M059J (cell line): ENCODE measurements at places on chromosomes 4 and X. TPM values are rescaled to one million over a fixed set of nuclear protein-coding genes. Genes with fewer than 3 reads are reported as not detected.
A peak's percentile ranks its signal among the peaks of the same experiment; 100 is the strongest.

Gene ATOH1
- total RNA-seq, result not detected in 2 replicates

Gene MAGEB10
- 0.10 TPM in 1 of 2 replicates, not detected in the other for total RNA-seq

Gene TIMP1
- 313 and 355 TPM in 2 replicates for total RNA-seq

Gene PDZD4
- 1.9 and 2.7 TPM in 2 replicates for total RNA-seq

Gene LRCH2
- 8.7 and 15.8 TPM in 2 replicates for total RNA-seq

Gene RBM41
- total RNA-seq, result 10.4 and 11.3 TPM in 2 replicates

Gene POLN
- total RNA-seq, result 0.44 TPM in 1 of 2 replicates, not detected in the other

Gene CXCL8
- total RNA-seq, result 33.1 and 33.9 TPM in 2 replicates

Gene TRIML2
- 0.27 and 1.0 TPM in 2 replicates for total RNA-seq

Gene GPRASP3
- 3.8 and 8.6 TPM in 2 replicates for total RNA-seq

Gene ARMCX1
- total RNA-seq, result 34.4 and 38.9 TPM in 2 replicates

DNA sequence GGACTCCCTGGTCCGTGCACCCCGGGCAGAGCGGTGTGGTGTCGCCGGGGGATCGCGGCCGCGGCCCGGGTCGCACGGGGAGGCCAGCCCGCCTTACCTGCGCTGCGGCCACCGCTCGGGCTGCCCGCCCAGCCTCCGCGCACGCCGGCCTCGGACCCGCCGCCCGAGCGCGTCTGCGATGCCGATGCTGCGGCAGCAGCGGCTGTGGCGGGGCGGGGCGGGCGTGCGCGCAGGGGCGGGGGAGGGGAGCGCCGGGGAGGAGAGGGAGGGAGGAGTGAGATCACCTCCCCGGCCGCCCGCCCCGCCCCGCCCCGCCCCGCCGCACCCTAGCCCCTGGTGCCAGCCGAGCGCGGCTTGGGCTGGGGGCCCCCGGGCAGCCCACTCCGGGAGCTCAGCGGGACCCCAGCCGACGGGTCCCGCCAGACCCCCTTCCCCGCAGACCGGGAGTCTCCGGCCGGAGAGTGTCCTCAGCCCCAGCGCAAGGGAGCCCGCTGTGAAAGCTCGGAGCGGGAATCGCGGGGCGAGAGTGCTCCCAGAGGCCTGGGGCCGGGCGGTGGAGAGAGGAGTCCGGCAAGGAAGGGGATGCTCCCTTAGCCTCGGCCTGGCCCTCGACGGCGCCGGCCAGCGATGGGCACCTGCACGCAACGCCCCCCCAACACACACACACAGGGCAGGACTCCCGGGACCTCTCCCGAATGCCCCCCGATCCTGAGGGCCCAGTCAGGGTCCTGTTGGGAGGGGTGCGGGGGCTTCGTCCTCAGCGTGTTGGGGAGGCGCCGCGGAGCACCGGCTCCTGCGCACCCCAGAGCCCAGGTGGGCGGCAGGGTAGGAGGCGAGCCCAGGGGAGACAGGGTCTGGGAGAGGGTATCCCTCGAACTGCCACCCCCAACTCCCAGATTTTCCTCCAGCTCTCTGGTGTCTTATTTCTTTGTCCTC, at the start of gene L1CAM:
L1CAM (minus strand) TSS at position 206 of the 936 bp plus-strand sequence. CDS start 10,337 bp downstream, outside the sequence.
- DNase-seq, result peak; percentile 69

DNA sequence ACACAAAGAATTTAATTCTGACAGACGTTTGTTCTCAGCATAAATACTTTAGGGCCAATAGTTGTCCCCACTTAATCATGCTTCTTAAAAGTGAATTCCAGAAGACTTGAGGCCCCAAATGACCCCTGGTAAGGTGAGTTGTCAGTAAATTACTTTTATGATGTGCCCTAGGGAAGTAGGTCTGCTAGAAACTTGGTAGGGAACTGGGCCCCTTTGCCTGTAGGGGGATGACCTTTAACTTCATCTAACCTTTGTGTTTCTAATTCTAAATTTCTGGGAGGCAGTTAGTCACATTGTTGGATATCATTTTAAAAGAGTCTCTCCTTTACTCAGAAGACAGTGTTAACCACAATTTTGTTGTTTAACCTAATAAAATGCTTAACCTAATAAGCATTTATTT, 28.8 kb downstream of the HHIP start:
- no peak for DNase-seq

- peak; percentile 48 for DNase-seq
Measured at GRCh38 chr4:174157106-174157607, 126.3 kb downstream of the FBXO8 start.

- no peak for DNase-seq
Measured at GRCh38 chr4:85642356-85643100, 167.6 kb downstream of the ARHGAP24 start.

DNA sequence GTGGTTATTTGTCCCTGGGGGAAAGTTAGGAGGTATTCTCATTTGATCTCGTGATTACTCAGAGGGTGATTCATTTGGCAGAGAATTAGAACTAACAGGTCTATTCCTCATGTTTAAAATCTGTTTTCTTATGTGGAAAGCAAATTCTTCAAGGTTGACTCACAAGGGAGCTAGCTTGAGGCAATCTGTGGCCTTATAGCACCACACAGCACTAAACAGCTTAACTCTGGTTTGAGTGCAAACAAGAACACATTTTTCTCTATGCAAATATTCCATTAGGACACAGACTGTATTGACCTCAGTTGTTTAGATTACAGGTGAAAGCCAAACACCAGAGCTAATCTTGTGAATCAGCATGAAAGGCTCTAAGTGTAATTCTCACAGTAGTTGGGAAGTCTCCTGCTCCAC, 694.4 kb upstream of the POU3F4 start:
- DNase-seq, result peak; percentile 95

DNA sequence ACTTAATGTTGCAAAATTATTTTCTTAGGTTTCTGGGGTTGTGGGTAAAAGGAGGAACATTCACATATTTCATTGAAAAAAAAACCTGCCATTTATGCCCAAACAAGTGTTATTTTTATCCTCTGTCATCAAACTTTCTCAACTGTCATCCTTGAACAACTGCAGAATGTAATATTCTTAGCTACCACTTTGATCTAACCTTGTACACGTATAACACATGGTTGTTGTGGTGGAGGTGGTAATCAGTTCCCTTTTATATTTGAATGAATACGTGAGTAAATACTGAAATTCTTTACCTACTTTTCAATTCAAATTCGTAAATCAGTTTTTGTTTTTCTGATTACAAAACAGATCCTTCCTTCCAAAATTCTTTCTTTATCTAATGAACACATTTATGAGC, 3.8 kb upstream of the AMMECR1 start:
- no peak for DNase-seq

- no peak for DNase-seq
Measured at GRCh38 chrX:69170319-69170718, 5.1 kb upstream of the PJA1 start.

DNA sequence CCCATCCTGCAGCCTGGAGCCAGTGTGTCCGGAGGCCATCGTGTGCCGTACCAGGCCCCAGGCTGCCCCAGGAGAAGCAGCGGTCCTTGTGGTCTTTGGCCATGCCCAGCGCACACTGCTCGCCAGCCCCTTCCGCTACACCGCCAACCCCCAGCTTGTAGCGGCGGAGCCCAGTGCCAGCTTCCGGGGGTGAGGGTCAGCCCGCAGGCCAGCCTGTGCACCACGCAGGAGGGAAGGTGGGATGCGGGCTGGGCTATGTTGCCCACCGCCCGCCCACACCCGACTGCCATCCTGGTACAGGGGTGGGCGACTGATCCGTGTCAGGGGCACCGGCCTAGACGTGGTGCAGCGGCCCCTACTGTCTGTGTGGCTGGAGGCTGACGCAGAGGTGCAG, 7.6 kb upstream of the SRPK3 start:
- DNase-seq, result no peak

- no peak for DNase-seq
Measured at GRCh38 chrX:53050841-53051240, 2.3 kb downstream of the GPR173 start.

GRCh38 chr4:89000844-89001360, 56.1 kb downstream of the FAM13A start:
- peak; percentile 65 for DNase-seq

GRCh38 chrX:129958814-129959492, 23.5 kb upstream of the BCORL1 start:
- DNase-seq, result no peak

DNA sequence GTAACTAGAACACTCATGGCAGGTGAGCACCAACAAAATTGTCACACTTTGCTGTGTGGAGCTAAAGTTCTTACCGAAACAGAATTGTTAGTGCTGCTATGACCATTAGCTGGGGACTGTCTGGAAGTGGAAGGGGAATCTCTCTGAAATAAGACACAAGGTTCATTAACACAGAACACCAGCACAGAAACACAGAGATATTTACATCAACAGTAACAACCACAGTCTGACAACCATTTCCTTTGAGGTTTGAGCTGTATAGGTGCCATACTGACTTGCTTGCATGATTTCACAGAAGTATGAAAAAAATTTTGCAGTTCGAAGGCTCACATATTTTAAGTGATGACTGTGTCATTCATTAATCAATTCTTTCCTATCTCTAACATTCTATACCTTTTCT, 109.8 kb downstream of the NYX start:
- no peak for DNase-seq

DNA sequence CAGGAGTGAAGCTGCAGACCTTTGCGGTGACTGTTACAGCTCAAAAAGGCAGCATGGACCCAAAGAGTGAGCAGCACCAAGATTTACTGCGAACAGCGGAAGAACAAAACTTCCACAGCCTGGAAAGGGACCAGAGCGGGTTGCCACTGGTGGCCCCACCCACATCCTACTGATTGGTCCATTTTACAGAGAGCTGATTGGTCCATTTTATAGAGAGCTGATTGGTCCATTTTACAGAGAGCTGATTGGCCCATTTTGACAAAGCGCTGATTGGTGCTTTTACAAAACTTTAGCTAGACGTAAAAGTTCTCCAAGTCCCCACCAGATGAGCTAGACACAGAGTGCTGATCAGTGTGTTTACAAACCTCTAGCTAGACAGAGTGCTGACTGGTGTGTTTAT, 134.2 kb upstream of the FRG1 start:
- DNase-seq, result no peak

DNA sequence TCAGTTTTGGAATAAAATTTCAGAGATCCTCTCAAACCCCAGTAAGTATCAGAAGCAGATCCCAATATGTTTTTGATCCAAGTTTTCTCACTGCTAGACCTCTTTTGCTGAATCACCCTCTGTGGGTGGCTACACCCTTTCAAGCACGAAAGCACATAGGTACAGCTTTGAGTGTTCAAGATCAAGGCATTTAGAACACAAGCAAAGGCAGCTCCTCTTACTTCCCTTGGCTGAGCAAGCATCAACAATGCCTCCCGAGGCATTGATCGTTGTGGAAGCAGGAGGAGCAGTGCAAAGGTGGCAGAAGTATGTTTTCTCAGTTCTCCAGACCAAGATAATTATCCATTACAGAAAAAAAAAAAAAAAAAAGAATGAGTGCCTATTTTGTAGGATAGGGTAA, 72.0 kb upstream of the TSPAN7 start:
- no peak for DNase-seq

- DNase-seq, result peak; percentile 64
Measured at GRCh38 chr4:16916719-16917337, 18.4 kb upstream of the LDB2 start.

DNA sequence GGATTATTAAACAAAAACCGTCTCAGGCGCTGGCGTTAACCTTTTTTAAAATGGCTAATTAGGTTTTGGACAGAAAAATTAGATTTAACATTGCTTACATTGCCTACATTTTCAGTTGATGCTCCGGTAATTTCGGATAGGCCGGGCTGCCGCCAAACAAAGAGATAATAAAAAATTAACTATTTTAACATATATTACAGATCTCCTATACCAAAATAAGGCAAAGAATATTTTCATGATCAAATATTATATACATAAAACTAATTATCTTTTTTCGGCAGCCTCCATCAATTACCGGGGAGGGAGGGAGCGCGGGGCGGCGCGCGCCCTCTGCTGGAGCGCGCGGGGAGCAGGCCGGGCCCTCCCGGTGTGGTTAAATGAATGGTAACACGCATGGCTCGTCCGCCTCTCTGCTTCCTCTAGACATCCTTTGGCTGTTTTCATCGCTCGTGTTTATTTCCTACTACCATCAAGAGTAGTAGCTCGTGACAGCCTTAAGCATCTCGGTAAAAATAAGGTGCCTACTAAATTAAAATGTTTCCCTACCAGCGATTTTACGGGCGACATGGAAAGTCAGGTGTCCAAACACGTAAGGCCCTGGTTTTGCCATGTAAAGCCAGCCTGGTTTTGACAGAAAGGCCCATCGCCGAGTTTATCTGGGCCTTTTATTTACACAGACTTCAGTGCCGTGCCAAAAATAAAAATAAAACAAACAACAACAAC, 52.4 kb upstream of the TMEM33 start:
- peak; percentile 36 for DNase-seq

DNA sequence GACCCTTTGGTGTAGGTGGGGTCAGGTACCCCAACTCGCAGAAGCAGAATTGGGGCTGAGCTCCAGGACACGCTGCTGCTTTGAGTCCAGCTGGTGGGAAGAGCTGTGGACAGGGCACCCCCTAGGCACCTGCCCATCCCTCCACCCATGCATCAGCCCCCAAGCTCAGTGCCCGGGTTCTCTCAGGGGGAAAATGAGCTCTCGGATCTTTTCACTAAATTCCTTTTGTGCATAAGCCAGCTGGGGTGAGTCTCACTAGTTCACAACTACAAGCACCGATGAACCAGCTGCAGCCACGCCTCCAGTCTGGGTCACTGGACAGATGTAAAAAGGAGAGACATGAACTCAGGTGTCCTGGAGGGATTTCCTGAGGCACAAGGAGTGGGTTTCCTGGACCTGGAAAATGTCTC, 286.8 kb downstream of the CRLF2 start:
- DNase-seq, result no peak

DNA sequence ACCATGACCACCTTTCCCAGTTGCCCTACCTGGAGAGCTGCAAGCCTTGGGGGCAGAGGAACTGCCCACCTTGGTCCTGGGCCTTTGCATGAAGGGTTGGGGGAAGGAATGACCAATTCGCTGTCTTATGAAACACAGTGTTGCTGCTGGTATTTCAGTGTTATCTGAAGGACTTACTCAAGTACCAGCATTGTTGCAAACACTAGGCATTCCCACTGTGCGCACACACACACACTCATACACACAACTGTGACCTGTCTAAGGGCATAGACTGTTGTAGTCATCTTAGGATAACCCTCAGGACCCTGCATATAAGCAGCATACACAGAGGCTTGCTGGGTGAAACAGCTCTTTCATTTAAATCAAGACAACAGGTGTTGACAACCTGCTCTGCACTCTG, 210.9 kb downstream of the EVC2 start:
- no peak for DNase-seq
